Muscle of back (tissue), 13 donors: ENCODE measurements at places on chromosomes 6 and 20. TPM values are rescaled to one million over a fixed set of nuclear protein-coding genes. Genes with fewer than 3 reads are reported as not detected.

DNA sequence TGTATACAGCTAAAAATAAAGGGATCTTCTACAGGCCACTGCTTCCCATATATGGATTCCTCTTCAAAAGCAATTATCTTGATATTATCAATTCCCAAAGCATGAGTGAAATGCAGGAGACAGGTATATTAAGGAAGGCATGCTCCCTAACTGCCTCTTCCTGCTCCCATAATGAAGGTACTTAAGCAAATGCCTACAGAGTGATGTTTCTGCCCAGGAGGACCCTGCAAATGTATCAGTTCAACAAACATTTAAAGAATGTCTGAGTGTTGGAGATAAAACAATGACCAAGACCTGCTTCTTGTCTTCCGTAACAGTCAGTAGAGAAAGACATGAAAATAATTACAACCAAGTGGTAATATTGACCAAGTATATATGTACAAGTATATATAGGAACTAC lies 4.2 kb downstream of the UBE2J1 start:
- no peak for DNase-seq

DNA sequence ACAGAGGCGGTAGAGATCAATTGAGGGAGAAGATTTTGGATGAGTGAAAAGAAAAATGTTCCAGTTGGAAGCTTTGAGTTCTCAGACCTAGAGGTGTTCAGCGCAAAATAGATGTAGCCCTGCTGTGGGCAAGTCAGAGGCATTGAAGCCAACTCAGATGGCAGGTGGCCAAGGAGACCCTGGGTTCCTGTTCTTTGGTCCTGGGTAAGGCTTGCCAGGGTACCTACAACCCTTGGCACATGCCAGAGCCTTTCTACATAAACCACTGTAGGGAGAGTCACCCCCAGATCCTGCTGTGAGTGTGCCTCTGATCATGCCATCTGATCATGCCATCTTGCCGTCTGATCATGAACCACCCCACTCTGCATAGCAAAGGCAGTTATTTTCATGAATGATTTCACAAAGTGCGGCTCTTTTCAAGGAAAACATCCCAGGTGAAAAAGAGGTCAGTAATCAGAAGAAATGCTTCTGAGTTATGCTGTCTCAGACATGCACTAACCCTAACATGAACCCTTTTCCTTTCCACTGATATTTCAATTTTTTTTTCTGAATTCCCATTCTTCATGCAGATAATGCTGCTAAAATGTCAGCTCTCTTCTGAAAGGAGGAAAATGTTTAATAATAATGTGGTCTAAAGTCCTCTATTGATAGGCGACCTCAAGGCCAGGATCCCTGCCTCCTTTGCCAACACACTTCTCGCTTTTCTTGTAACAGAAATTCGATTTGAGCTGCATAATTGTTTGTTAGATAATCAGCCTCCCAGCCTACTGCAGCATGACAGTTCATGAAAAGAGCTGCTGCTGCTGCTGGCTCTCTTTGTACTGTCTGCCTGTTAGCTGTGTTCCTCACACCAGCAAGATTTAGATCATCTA lies 153.6 kb downstream of the MTHFD1L start:
- DNase-seq = no peak

Gene NCOA3
- 15.0 TPM for polyA plus RNA-seq

Gene BMP5
- polyA plus RNA-seq = 15.1 TPM

Gene ZNF341
- 3.6 TPM for polyA plus RNA-seq
